CD4-positive, alpha-beta memory T cell (primary cell): ENCODE measurements at places on chromosomes 12 and 14. TPM values are rescaled to one million over a fixed set of nuclear protein-coding genes. Genes with fewer than 3 reads are reported as not detected.

- no peak overlapping the region for H3K4me3 ChIP-seq
- peak; percentile 45 for DNase-seq
- H3K36me3 ChIP-seq, result no peaks in the 10 kb centered on the region
- peaks cover 82% of the 10 kb centered on the region for H3K4me1 ChIP-seq
Observed at GRCh38 chr14:74838166-74838565, 37.8 kb downstream of the PROX2 start.

DNA sequence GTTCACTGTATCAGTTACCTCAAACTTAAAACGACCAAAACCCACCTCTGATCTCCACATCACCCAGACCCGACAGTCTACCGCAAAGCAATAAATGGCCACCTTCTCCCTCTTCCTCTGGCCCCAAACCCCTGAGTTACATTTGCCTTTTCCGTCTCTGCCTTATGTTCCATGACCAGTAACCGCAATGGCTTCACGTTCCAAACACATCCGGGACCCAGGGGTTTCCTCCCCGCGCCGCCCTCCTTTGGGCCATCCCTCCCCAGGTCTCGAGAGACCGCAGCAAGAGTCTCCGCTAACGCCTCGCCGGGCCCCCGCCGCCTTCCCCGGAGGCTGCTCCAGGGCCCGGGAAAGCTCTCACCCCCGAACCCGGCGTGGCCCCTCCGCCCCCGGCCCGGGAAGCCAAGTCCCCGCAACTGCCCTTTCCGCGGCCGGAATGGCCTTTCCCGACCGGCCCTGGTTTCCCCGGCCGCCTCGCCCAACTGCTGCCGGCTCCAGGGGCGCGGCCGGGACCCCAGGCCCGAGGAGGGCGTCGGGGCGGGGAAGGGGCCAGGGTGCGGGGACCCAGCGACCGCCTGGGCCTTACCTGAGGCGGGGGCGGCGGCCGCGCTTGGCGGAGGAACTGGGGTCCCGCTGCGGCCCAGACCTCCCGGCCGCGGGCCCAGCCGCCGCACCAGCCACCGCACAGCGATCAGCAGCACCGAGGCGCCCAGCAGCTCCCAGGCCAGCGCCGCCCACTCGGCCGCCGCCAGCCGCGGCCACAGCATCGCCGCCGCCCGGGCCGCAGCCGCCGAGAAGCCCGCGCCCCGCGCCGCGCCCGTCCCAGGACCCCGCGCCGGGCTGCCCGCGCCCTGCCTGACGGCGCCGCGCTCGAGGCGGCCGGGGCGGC is at the start of gene ANKLE2:
ANKLE2 (minus strand) TSS at position 801 of the 889 bp plus-strand sequence; CDS start at position 767, 34 bp downstream.
- peak within 1 kb of the TSS; percentile 89 for H3K27ac ChIP-seq
- peak; percentile 69 for DNase-seq
- no peaks in the 10 kb centered on the region for H3K27me3 ChIP-seq

The LDHB gene
- 1,180 TPM for total RNA-seq

The GABARAPL1 gene
- 35.3 TPM for total RNA-seq

The MORN3 gene
- total RNA-seq, result 17.3 TPM

DNA sequence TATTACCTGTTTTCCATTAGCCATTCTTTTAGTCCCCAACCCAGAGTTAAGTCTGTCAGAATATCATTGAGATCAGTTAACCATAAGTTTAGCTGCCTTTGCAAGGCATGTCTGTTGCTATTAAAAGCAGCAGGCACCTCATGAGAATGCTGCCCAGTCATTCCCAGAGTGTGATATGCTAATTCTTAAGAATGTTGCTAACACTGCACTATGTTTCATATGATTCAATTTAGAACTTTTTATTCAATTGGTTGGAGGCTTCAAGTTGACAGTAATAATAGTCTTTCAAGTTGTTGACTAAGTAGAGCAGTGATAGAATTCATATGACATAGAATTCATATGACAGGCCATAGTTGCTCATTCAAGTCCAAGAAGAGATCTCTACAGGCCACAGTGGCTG is 292.3 kb downstream of the FUT8 start:
- H3K4me3 ChIP-seq, result no peak overlapping the region
- no peaks in the 10 kb centered on the region for H3K4me1 ChIP-seq
- no peaks in the 10 kb centered on the region for H3K36me3 ChIP-seq
- no peak overlapping the region for H3K27ac ChIP-seq
- H3K27me3 ChIP-seq, result no peaks in the 10 kb centered on the region

The CIROP gene
- total RNA-seq, result not detected

- H3K27ac ChIP-seq, result no peak overlapping the region
- H3K4me3 ChIP-seq, result no peak overlapping the region
- no peaks in the 10 kb centered on the region for H3K27me3 ChIP-seq
- H3K4me1 ChIP-seq, result no peaks in the 10 kb centered on the region
- H3K36me3 ChIP-seq, result no peaks in the 10 kb centered on the region
Observed at GRCh38 chr14:90604356-90604755, 207.5 kb downstream of the CALM1 start.

GRCh38 chr14:103516426-103517173 is 6.0 kb downstream of the CKB start:
- no peaks in the 10 kb centered on the region for H3K27me3 ChIP-seq
- H3K36me3 ChIP-seq, result no peaks in the 10 kb centered on the region
- peaks cover 14% of the 10 kb centered on the region for H3K4me1 ChIP-seq
- H3K4me3 ChIP-seq, result no peak overlapping the region
- H3K27ac ChIP-seq, result no peak overlapping the region
- DNase-seq, result no peak

The SLC5A8 gene
- not detected for total RNA-seq

The CCDC175 gene
- total RNA-seq, result not detected

DNA sequence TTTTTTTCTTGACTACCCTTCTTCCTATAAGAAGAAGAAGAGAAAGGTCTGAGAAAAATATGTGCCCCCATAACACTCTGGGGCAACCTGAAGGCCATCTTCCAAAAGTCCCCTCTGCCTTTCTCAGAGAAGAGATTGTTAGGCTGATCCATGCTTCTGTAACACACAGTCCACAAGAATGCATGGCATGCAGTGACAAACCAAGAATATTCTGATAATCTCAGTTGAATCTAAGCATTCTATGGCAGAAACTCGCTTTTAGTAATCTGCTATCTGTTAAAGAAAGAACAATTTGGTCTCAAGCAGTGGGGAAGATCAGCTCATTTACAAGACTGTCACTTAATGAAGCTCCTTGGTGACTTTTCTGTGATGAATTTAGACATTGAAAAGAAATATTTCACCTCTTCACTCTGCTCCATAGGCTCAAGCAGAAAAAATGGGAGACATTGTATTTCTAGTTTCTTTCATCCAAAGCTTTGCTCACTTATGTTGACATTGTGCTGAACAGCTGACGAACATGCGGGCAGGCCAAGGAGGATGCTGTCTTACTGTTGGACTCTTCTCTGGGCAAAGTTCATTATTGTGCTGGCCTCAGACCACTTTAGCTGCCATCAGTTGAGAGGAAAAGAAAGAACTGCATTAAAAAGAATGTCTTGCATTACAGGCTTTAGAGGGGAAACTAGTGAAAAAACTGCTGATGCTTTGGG is 957.1 kb downstream of the DIO2 start:
- H3K4me3 ChIP-seq, result no peak overlapping the region
- no peaks in the 10 kb centered on the region for H3K27me3 ChIP-seq
- H3K36me3 ChIP-seq, result no peaks in the 10 kb centered on the region
- no peak for DNase-seq
- no peak overlapping the region for H3K27ac ChIP-seq
- no peaks in the 10 kb centered on the region for H3K4me1 ChIP-seq

- DNase-seq, result no peak
- H3K4me3 ChIP-seq, result no peak overlapping the region
- H3K27me3 ChIP-seq, result no peaks in the 10 kb centered on the region
- H3K27ac ChIP-seq, result no peak overlapping the region
Observed at GRCh38 chr14:46054526-46054925, 597.1 kb downstream of the RPL10L start.

GRCh38 chr14:25042362-25043299 is 7.3 kb downstream of the STXBP6 start:
- no peak overlapping the region for H3K27ac ChIP-seq
- H3K36me3 ChIP-seq, result no peaks in the 10 kb centered on the region
- DNase-seq, result no peak
- H3K4me1 ChIP-seq, result no peaks in the 10 kb centered on the region

The NEUROD4 gene
- not detected for total RNA-seq
